ENCODE measurements at places on chromosomes 7 and 10.

DNA sequence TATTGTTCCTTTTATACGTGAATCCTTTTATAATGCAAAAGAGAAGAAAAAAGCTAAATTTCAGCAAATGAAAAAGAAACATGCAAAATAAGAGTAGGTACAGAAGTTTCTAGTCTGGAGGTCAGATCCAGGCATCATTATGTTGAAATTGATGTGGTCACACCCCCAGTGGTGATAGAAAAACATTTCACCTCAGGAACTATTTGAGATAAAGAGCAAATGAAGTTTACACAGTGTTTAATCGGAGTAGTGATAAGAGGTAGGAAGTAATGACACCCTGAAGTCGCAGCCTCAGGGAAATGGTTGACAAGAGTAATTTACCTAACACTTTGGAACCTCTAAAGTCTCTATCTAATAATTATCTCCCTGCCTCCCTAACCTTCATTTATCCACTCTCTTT lies 536.0 kb upstream of the STEAP1 start:
- DNase-seq, result no peak

DNA sequence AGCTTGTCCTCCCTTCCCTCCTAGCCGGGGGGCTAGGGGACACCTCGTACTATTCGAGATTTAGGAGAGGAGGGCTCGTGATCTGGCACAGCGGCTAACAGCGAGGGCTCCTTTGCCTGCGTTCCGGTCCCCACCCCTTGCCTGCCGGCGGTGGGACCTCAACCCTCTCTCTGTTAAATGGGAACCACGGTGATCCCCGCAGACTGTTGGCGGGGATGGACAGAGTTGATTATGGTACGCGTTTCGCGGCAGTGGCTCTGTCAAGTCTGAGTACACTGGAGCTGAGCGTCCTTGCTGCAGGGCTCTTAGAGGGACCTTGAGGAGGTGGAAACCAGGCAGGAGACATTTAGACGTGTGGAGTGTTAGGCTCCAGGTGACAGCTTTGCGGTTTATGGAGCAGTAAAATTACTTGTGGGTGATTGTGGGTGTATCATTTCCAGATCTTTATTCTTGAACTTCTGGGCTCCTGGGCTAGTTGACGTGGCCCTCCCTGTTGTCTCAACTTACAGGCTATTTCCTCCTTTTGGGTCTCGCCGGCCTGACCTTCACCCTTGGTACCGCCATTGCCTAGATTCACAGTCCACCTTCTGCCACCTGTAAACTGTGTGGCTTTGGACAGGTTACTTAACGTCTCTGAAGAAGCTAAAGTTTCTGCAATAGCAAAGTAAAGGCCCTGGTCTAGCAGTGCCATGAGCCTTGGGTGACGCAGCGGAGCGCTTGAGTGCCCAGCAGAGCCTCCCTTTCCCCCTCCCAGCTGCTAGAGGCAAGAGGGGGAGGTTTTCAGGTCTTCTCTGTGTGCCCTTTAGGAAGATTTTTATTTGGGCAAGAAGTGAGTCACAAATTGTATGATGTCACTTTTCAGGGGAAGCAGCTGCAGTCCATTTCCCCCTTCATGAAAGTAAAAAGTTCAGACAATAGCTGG lies 739 bp downstream of the CASP7 start:
- DNase-seq, result no peak

DNA sequence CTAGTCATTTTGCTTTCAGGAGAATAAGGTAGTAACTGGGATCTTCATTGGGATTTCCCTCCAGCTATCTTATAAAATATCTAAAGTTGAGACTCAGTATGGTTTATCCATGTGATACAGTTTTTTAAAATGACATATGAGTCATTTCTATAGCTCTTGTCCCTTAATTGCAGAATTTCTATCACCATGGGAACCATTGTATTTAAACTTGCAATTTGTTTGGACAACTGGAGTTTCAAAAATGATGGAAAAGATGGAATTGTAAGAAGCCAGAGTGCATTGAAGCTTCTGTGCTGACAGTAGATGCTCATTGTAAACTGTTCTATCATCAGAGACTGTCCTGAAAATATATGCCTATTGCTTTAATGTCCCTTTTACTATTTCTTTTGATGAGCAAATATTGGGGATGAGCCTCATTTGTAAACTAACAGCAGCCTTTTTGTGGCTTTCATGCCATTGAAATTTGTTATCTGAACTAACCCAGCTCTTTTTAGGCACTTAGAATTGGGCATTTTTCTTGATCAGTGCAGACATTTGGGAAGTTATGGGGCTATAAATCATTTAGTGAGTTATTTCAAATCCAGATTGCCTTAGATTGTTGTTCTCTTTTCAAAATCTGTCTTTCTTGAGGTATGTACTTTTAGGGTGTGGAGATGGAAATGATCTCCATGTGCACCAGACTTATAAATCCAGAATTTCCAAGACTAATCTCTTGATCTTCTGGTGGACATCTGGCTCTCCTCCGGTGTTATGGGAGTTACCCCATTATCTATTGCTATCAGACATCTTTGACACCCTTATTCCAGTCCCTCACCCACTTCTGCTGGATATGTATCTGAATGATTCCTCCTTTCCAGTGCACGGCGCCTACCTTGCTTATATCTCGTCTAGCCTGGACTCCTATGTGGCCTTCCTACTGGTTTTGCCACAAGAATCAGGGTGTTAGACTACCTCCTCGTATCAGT lies 159.0 kb downstream of the SND1 start:
- DNase-seq, result no peak

DNA sequence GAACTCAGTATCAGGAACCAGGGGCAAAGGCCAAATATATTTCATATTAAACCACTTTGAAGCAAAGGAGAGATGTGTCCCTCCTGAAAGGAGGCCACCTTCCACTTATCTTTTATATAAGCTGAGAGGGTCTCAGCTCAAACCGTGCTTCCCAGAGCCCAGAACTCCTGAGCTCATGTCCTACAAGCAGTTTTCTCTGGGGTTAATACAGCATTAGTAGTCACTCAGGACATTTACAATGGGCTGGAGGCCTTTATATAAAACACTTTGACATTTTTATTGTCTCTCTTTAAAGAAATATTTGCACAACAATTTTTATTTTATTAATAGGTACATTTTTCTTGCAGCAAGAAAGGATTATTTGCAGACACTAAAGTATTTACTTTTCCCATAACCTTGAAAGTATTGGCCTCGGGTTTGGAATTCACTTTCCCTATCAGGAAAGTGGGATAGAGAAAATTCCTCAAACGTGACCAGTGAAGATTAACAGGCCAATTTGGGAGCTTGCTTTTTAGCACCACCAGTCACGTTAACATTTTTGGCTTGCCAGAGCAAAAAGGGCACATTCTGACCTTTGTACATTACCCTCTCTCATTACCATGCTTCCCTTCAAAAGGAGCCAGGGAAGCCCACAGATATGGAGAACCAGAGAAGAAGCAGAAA lies 464.9 kb upstream of the NRP1 start:
- no peak for DNase-seq

DNA sequence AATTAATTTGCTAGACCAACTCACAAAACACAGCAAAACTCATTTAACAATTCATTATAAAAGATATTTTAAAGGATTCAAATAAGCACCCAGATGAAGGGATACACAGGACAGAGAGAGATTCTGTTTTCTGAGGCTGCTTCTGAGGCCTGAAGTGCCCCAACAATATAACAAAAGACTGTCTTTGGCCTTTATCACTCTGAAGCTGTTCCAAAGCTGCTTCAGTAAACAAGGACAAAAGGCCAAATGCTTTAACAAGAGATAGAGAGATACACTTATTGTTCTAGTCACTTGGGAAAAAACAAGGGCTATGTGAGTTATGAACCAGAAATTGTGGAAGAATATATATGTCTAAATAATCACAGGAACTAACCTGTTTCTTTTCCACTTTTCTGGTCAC lies 223.7 kb downstream of the CXCL12 start:
- no peak for DNase-seq

GRCh38 chr7:73822319-73823173 lies 8.2 kb upstream of the CLDN4 start:
- peak; percentile 81 for DNase-seq

GRCh38 chr10:96565774-96566173 lies 21.0 kb downstream of the TM9SF3 start:
- DNase-seq, result peak; percentile 30

DNA sequence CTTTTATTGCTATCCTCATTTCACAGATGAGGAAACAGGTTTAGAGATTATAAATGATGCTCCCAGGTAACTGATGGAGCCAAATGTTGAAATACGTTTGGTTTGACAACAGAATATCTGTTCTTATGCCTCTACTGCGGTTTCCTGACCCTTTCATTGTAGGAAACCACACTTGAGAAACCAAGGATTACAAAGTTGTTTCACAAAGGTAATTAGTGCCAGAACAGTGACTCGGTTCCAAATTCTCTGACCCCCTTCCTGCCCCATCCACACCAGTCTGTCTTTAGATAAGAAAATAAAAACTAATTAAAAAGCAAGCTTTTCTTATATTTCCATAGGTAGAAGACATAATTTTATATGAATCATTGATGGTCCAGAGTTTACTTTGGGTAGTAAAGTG lies 393.7 kb upstream of the MBL2 start:
- DNase-seq, result no peak

GRCh38 chr10:90723416-90724068 lies 134.3 kb downstream of the HTR7 start:
- DNase-seq, result no peak

GRCh38 chr7:114354306-114354705 lies 60.3 kb upstream of the FOXP2 start:
- no peak for DNase-seq

DNA sequence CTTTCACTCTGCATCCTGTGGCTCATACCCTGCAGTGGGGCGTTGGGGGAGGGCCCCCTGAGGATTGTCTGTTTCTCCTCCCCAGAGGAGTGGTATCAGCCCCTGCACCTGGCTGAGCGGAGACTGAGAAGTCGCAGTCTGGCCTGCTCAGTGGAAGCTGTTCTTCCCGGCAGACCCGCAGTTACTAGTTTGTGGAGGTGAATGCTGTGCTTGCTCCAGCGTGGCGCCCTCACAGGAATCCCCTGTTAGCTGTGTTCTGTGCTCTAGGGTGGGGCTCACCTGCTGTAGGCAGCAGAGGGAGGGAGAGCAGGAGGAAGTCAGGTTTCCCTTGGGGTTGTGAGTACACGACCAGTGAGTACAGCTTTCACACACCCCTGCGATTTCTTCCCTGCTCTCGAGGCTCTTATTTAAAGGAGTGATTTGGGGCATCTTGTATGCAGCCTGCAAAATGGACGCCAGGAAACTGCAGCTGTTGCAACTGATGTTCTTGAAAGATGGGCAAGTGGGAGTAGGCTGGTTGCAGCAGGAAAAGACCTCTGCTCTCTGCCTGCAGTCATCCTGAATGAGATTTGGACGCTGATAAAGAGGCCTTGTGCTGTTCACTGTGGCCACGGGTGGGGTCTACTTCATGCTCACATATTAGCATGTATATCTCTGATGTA lies 66.4 kb downstream of the HK1 start:
- no peak for DNase-seq

DNA sequence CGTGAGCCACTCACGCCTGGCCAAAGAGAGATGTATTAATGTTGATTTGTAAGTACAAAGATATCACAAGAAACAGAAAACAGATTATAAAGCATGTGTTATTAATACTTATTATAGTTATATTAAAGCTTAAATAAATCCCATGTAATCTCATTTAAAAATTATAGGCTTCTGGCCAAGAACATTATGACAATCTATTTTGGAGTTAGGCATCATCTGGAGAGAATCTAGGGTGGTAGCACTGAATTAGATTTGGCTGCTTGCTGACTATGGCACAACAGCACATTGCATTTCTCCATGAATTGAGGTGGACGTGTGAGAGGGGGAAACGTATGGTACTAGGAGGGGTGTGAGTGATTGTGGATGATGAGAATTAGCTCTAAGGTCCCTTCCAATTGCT lies 16.8 kb upstream of the SLC16A12 start:
- no peak for DNase-seq

GRCh38 chr7:92135052-92135889 lies 994 bp upstream of the CYP51A1 start:
- no peak for DNase-seq

DNA sequence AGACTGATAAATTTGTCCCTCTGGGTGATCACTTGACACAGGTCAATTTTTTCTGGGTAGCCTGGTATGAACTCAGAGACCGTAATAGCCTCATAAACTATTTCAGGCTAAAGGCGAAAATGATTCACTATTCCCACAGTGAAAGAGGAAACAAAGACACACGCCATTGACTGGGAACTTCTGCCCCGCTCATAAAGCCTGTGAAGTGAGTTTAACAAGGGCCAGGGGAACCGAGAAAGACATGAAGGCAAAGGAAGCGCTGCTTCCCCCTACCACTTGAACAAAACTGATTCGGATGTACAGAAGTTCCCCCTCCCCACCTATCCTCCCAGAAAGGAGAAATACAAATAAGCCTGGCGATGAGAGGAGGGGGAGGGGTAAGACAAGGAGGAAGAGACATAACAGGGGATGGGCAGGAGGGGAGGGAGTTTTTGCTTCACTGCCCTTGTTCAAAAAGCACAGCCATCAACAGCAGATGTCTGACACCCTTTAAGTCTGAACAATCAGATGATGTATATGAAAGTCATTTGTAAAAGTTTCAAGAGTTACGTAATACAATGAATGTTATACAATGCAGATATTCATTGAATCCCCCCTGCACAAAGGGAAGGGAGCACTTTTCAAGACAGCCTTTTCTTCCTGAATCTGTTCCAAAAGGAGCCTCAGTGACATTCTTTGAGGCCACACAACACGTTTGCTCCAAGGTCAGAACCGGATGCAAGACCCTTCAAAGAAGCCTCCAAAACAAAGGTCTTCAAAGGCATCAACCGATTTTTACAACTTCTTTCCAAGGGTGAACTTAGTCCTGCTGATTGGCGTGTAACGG lies 734 bp downstream of the ABCB4 start:
- no peak for DNase-seq

DNA sequence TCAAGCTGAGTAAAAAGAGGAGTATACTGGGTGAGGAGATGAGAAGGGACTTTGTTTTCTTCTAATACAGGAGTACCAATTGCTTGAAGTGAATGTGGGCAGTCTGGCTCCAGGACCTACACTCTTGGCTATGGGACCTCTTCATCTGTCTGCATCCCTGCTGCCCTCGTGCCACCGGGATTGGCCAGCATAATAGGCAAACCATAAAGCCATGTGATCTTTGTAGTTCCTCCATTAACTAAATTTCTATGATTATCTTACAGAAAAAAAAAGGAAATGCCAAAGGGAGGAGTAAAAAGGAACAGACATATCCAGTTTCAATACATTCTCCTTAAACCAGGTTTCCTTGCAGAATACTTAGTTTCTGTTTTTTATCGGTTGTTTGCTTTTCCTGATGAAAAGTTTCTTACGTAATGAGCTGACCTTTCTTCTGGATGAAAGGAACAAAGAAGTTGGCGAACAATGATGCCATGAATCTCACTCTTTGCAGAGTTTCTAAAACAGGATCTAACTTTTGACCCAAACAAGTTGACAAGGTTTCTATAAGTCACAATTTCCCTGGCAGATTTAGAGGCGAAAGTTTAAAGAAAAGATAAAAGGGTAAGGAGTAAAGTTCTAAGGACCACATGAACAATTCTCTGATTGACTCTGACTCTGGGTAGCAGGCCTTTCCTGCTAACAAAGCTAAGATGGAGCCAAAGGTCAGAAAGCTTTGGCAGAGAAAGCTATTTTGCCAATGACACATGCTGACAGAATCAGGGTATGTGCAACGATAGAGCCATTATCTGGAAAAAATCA lies 54.1 kb downstream of the LAMB1 start:
- no peak for DNase-seq
